ENCODE measurements at places on chromosomes 16 and 17.

DNA sequence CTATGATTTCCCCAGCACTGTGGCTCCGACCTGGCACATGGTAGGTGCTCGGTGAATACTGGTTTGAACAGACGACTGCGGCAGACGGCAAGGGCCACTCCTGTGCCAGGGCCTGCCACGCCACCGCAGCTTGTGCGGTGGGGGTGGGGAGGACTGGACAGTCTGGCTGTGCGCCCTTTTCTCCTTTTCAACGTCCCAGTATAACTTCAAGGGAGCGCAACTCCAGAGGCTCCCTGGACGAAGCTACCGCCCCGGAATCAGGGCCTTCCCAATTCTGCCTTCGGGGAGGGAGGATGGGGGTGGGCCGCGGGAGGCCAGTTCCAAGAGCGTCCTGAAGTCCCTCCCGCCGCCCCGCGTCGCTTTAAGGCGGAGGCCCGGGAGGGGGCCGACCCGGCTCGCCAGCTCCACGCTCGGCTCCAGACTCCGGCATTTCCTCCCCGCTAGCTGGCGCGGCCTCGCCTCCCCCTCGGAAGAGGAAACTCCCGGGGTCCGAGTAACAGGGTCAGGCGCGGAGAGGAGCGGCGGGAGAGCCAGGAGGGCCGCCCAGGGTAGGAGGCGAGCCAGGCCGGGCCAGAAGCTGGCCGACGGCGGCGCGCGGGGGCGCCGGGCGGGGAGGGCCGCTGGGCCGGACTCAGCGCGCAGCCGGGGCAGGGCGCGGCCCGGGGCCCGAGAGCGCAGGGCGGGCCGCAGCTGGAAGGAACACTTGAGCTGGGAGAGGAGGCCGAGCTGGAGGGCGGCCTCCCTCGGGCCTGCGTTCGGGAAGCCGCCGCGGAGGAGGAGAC is at the start of gene ITPRIPL2:
Gene ITPRIPL2, plus strand, starts transcription at position 388 of the 782 bp plus-strand sequence. CDS start 498 bp downstream, outside the sequence.
- DNase-seq: no peak

DNA sequence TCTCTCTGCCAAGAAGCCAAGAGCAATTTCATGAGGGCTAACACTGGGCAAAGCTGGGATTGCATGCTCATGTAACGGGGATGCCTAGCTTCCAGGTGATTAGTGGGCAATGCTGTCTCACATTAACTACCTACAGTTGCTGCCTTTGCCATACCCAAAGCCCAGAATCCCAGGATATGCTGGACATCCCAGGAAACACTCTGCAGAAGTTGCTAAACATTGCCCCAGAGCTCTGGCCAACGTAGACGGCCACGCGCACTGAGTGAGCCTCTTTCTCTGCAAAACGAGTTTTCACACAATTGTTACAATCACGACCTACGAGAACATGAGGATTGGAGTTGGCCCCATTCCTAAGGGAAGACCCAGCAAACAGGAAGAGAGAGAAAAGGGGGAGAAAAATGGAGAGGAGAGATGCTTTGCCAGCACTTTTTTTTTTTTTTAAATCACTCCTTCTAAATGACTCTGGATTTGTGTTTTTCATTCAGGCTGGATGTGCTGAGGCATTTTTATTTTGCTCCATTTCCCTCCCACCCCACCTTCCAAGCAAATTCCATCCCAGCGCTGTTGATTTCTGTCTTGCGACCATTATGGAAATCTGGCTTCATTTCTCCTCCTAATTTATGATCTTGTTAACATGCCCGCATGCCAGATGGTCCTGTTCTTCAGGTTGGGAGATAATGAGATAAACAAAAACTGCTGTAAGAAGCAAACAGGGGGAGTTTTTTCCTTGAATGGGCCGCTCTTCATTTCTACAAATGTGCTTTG is 112.8 kb upstream of the DNAH9 start:
- DNase-seq: no peak

GRCh38 chr16:29986231-29986630 is 9.2 kb downstream of the HIRIP3 start:
- no peak for DNase-seq

DNA sequence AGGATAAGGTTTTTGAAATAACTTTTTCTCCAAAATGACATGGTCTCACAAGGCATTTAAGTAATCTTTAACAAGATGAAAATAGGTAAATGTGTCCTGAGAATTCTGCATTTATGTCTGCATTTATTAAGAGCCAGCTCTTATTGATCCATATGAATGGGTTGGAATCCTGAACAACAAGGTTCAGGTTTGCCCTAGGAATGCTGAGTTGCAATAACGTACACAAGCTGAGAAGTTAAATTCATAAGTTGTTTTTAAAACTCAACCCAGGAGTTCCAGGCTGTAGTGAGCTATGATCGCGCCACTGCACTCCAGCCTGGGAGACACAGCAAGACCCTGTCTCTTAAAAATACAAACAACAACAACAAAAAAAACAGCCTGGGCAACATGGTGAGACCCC is 28.1 kb downstream of the GLG1 start:
- no peak for DNase-seq

DNA sequence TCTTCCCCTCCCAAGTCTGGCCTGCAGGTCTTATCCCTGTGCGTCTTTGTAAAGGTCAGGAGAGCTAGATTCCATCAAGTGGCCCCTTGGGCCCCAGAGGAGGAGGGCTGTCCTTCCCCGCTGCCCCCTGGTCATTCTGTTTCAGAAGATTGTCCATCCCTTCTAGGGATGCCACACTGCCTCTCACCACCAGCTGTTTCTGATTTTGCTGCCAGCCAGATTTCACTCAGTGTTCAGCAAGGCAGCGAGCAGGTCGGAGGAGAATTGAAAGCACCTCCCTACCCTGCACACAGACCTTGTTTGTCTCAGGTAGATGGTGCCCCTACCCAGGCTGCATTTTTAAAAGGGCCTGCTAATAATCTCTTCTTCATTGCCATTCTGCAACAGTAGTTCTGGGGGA is 21.7 kb upstream of the NAT9 start:
- no peak for DNase-seq

- no peak for DNase-seq
These were observed 116.4 kb upstream of the CRHR1 start for GRCh38 chr17:45667591-45668171.

DNA sequence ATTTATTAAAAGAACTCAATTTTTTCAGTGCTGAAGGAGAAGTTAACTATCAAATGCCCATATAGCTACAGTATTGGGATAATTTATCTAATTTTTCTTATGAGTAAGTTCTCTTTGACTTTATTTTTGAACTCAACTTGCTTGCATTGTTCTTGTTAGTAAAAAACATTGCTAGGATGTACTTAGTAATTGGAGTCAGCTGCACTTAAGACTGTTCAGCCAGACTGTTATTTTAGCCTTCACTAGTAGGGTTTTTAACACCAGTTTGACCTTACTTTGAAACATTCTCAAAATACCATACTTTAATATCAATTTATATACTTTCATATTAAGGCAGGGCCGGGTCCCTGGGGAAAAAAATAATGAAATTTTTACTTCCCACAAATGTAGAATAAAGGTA is 256.6 kb upstream of the TBX2 start:
- no peak for DNase-seq

DNA sequence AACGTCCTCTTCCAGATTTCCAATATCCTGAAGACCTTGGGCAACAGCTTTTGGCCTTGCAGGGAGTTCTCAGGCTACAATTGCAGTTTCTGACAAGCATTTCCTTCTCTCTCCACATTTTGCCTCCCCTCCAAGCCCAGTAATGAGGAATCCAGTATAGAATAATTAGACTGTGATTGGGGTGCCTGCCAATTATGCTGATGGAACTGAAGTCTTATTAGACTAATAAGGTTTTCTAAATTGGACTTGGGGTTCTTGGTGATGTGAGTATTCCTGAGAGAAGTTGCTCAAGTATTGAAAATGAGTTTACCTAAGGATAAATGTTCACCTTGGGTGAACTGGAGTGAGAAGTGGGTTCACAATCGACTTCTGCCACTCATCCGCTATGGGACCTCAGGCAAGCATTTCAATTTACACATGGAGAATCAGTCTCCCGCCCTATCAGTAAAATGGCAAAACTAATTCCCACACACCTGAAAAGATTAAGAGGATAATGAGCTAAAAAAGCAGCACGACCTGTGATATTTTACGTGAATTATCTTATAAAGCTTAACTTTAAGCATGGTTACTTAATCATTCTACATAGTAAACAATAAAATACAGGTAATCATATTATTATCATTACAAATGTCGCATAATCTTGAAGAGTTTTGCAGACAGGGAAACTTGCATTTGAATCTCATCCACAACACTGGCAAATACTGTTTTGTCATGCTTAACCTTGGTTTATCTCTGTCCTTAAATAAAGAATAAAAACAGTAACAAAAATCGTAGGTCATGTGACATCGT is 628.0 kb downstream of the TMEM114 start:
- no peak for DNase-seq

GRCh38 chr16:75329943-75330342 is 78.5 kb upstream of the BCAR1 start:
- no peak for DNase-seq

DNA sequence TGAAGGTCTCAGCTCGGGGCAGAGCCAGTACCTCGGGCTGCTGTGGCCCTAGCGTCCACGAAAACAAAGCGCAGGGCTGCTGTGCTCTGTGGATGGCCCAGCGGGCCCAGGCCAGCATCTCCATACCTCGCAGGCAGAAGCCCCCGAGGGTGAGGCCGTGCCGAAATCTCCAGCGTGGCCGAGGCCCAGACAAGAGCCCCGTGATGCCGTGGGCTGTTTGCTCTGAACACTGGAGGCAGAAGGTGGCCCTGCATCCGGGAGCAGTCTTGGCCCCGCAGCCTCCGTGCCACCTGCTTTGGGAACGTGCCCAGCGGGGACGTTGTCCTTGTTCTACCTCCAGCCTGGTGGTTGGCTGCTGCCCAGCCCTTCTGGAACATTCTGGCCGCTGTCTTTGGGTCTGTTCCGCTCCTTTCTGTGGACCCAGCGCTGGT is 121.4 kb downstream of the BANP start:
- no peak for DNase-seq

DNA sequence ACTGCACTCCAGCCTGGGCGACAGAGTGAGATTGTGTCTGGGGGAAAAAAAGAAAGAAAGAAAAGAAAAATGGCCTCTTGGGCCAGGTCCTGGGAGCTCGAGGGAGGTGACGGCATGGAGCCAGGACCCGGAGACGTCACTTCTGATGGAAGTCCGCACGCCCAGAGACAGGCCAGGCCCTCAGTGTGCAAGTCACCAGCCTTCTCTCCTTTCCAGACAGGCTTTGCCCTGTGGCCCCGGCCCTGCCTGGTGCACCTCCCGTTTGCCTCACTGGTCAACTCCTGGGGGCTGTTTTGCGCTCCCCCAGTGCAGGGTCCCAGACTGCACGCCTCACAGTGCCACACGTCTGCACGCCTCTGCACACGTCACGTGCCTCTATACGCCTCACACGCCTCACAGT is 44.1 kb downstream of the CBFA2T3 start:
- DNase-seq: no peak

DNA sequence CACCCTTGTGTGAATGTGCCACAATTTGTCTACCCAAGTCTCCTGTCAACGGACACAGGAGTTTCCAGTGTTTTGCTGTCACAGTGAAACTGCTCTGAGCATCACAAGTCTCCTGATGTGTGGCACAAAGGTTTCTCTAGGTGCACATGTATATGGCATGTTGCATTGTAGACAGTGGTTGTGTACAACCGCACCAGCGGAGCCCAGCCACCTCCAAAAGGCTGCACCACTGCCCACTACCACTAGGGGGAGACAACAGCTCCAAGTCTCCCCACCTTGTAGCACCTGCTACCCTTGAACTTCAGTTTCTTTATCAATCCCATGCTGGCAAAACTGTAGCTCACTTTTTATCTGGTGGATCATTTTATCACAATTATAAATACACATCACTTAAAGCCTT is 95.5 kb upstream of the ZNF469 start:
- DNase-seq: no peak

- DNase-seq: no peak
These were observed 90.5 kb downstream of the AATF start for GRCh38 chr17:37039269-37039668.

- no peak for DNase-seq
These were observed 7.1 kb downstream of the NAGPA start for GRCh38 chr16:5026664-5027063.

DNA sequence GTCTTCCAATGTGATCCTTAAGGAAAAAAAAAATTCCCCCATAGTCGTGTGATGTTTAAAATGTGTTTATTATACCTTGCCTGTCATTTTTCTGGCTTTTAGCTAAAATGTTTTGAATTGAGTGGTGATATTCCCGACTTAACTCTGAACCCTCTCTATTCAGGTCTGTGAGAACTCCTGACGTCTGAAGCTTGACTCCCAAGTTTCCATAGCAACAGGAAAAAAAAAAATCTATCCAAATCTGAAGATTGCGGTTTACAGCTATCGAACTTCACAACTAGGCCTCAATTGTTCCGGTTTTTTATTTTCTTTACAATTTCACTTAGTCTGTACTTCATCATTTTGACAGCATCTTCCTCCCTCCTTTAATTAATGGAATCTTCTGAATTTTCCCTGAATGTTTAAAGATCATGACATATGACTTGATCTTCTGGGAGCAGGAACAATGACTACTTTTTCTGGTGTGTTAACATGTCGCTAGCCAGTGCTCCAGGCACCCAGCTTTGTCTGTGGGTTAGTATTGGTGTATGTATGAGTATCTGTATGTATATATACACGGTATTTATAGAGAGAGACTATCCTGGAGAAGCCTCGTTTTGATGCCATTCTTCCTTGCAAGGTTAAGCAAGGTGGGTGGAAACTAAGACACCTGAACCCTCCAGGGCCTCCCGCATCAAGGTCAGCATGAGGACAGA is 12.8 kb upstream of the HSBP1 start:
- no peak for DNase-seq

DNA sequence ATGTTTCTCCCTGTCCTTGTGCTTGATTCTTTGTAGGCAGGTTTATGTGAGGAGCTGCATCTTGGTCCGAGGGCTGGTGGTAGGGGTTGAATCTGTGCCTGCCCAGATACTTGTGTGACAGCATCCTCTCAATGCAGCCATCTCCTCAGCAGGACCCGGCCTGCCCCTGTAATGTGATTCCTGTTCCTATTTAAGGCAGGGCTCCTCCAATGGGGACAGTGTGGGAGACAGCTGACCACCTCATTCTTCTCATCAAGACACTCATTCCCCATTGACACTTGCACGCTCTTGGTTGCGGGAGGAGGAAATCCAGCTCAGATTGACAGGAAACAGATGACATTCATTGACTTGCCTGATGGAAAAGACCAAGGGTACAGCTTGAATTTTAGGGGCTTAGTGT is 384.5 kb downstream of the CPPED1 start:
- DNase-seq: no peak

GRCh38 chr17:38746849-38747462 is 1.2 kb downstream of the PCGF2 start:
- DNase-seq: no peak

- DNase-seq: no peak
These were observed 64.2 kb upstream of the METRNL start for GRCh38 chr17:83014940-83015910.

- no peak for DNase-seq
These were observed 39.0 kb downstream of the EMP2 start for GRCh38 chr16:10541366-10541765.
